Stomach (tissue), 19 donors: ENCODE measurements at places on chromosomes 16 and 17. TPM values are rescaled to one million over a fixed set of nuclear protein-coding genes. Genes with fewer than 3 reads are reported as not detected.

- DNase-seq: no peak
- H3K27ac ChIP-seq: no peak overlapping the region
- no peak overlapping the region for H3K4me3 ChIP-seq
- H3K4me1 ChIP-seq: no peaks in the 10 kb centered on the region
Measured at GRCh38 chr16:86707171-86707570, 128.8 kb downstream of the FOXL1 start.

The KRTAP2-3 gene
- total RNA-seq: not detected

DNA sequence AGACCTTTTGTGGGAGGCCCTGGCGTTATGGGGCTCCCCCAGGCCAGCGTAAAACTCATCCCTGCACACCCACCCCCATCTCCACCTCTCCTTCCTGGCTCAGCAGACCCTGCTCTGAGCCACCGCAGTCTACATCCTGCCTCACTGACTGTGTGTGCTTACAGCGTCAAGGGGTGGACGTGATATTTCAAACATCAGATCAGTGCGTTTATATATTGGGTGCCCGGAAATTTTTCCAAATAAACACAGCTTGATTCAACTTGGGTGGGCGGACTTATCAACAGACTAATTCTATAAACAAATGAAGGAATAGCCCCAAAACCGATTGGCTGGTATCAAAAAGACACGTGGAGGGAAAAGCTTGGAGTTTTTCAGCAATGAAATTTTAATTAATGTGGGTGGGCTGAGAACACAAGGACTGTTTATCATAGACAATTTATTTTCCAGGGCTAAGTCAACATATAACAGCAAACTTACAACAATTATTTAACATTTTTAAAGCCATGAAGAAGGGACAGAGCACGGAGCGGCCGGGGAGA, at the start of gene FOXL1:
FOXL1 (plus strand) TSS at position 489 of the 539 bp plus-strand sequence. CDS start 175 bp downstream, outside the sequence.
- no peaks in the 10 kb centered on the region for H3K36me3 ChIP-seq
- peak within 1 kb of the TSS; percentile 75 for H3K27ac ChIP-seq
- peaks cover 36% of the 10 kb centered on the region for H3K4me1 ChIP-seq
- no peak for DNase-seq

The ARSG gene
- 0.45 TPM for total RNA-seq

The TMC6 gene
- 29.9 TPM for total RNA-seq

DNA sequence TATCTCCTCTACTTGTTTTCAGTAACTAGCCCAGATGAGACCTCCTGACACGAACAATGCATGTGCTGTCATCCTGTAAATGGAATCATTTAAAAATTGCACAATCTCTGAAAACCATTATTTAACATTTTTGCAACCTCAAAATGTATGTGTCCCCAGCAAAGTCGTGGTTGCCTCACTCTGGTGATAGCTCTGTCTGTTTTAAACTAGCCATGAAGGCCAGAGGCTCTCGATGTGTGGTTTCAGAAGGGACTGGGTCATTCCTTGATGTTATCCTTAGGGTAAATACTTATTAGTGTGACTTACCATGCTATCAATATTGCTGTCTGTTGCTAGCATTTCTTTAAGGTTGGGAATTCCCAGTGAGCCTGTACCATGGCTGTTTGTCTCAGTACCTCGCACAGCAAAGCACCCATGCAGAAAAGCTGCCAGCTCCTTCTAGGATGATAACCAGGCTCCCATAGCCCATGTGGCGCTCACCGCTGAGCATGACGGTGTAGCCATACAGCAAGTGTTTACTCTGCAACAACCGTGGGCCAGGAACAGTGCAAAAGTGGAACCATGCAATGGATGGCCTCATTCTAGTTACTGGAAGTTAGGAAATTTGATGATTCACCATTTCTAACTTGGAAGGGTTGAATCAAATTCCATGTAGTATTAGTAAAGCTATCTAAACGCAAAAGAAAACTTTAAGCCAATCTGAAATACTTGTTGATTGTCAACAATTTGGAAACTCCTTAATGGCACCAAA, 2.9 kb upstream of the PGS1 start:
- no peaks in the 10 kb centered on the region for H3K36me3 ChIP-seq
- H3K27ac ChIP-seq: peak overlapping the region; percentile 94
- DNase-seq: no peak

GRCh38 chr17:14289162-14289561, 11.7 kb upstream of the HS3ST3B1 start:
- DNase-seq: no peak
- peaks cover 40% of the 10 kb centered on the region for H3K27me3 ChIP-seq
- H3K27ac ChIP-seq: no peak overlapping the region
- H3K4me1 ChIP-seq: no peaks in the 10 kb centered on the region
- no peaks in the 10 kb centered on the region for H3K36me3 ChIP-seq

GRCh38 chr17:44915321-44915726, at the start of gene GFAP:
Gene GFAP (minus strand): TSS chr17:44915500. CDS start chr17:44915486, 14 bp downstream.
- H3K4me3 ChIP-seq: no peak within 1 kb of the TSS
- no peaks in the 10 kb centered on the region for H3K36me3 ChIP-seq
- no peak for DNase-seq
- peaks cover 11% of the 10 kb centered on the region for H3K4me1 ChIP-seq
- H3K27ac ChIP-seq: no peak within 1 kb of the TSS

DNA sequence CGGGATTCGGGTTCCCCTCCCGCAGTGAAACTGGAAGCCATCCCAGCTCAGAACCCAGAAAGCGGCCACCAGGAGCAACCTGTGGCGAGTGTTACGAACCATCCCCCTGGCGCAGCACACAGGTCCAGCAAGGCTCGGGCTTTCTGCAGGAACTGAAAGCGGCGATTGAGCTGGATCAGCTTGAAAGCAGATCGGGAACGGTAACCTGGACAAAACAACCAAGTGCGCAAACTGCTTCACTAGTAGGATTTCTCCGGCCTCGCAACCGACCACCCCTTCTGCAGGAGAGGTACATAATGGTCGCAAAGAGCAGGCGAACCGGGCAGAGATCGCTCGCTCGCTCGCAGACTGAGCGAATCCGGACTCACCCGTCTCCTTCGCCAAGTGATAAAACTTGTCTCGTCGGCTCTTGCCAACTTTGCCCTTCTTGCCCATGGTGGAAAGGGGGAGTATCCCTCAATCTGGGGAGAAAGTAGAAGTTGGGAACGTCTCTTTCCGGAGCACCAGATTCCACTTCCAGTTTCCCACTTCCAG, 696 bp upstream of the PSMC5 start:
- H3K27ac ChIP-seq: peak overlapping the region; percentile 87
- H3K27me3 ChIP-seq: no peaks in the 10 kb centered on the region
- DNase-seq: no peak
- H3K4me1 ChIP-seq: peaks cover 41% of the 10 kb centered on the region
- H3K4me3 ChIP-seq: peak overlapping the region; percentile 79

The AANAT gene
- total RNA-seq: not detected

The ZFPM1 gene
- total RNA-seq: 85.7 TPM

DNA sequence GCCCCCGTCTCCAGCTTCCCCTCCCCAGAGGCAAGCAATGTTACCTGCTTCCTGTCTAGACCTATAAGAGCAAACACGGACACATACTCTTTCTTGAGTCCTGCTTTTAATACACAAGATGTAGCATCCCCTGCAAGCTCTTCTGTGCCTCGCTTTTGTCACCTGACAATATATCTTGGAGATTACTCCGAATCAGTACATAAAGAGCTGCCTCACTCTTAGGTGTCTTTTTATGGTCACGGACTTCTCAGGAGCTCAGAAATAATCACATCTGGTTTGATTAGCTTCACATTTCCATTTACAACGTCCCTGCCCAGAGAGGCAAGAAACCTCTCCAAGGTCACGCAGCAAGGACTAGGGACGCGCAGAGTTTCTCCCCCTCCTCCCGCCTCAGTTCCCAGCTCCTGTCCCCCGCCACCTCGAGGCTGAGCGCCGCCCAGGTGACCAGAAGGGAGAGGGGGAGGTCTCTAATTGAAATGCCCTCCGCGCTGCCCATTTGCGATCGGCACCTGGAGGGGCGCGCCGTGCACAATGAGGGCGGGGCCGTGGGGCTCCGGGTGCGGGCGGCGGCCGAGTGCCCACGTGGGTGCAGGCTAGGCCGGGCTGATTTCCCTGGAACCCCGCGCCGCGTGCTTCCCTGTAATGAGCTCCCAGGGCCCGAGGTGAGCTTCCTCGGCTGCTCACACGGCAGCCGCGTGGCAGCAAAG, 13.8 kb upstream of the SEZ6 start:
- H3K27me3 ChIP-seq: peaks cover 49% of the 10 kb centered on the region
- H3K36me3 ChIP-seq: no peaks in the 10 kb centered on the region
- DNase-seq: peak; percentile 53
- no peak overlapping the region for H3K27ac ChIP-seq
- H3K4me1 ChIP-seq: peaks cover 10% of the 10 kb centered on the region

- H3K27me3 ChIP-seq: no peaks in the 10 kb centered on the region
- no peak for DNase-seq
- H3K4me3 ChIP-seq: no peak overlapping the region
- H3K36me3 ChIP-seq: peaks cover 100% of the 10 kb centered on the region
- H3K27ac ChIP-seq: no peak overlapping the region
Measured at GRCh38 chr17:38715216-38715943, 10.3 kb downstream of the MLLT6 start.

- H3K27me3 ChIP-seq: no peaks in the 10 kb centered on the region
- no peak overlapping the region for H3K4me3 ChIP-seq
- no peak for DNase-seq
- H3K36me3 ChIP-seq: no peaks in the 10 kb centered on the region
- H3K4me1 ChIP-seq: no peaks in the 10 kb centered on the region
Measured at GRCh38 chr16:72768591-72768990, 279.3 kb downstream of the ZFHX3 start.
